CD4-positive, alpha-beta memory T cell (primary cell): ENCODE measurements at places on chromosomes 2 and 18.

- H3K4me3 ChIP-seq, result no peak overlapping the region
- H3K4me1 ChIP-seq, result no peaks in the 10 kb centered on the region
- no peaks in the 10 kb centered on the region for H3K36me3 ChIP-seq
- H3K27ac ChIP-seq, result no peak overlapping the region
These were observed 8.1 kb downstream of the PRLH start for GRCh38 chr2:237574467-237574866.

- DNase-seq, result no peak
- no peaks in the 10 kb centered on the region for H3K36me3 ChIP-seq
- H3K4me3 ChIP-seq, result no peak overlapping the region
- H3K4me1 ChIP-seq, result no peaks in the 10 kb centered on the region
These were observed 948.2 kb upstream of the FAM98A start for GRCh38 chr2:34547340-34547739.

DNA sequence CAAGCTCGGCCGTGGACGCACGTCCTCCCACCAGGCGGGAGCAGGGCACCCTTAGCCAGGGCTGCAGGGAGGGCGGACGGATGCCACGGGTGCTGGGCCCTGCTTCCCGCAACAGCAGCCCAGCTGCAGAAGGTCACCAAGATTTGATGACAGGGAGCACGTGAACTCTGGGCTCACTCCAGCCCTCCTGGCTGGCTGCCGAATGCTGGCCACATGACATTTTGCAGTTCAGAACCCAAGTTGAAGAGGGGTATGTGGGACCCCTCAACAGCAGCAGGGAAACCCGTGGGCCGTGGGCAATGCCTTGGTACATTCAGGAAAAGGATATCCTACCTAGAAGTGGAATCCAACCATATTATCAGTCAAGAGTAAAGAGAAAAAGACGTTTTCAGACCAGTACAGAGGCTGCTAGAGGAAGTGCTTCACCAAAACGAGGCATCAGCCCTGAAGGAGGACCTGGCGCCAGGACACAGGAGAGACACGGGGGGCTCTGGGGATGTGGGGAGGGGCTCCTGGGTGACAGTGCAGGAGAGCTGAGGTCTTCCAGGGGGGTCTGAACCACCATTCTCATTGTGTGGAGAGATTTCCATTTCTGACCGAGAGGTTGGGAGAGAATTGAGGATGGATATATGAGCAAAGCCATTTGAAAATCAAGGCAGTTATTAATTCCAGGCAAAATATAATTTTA lies 107.4 kb upstream of the CTDP1 start:
- H3K4me3 ChIP-seq, result no peak overlapping the region
- no peaks in the 10 kb centered on the region for H3K36me3 ChIP-seq
- peaks cover 5% of the 10 kb centered on the region for H3K4me1 ChIP-seq
- H3K27ac ChIP-seq, result no peak overlapping the region

DNA sequence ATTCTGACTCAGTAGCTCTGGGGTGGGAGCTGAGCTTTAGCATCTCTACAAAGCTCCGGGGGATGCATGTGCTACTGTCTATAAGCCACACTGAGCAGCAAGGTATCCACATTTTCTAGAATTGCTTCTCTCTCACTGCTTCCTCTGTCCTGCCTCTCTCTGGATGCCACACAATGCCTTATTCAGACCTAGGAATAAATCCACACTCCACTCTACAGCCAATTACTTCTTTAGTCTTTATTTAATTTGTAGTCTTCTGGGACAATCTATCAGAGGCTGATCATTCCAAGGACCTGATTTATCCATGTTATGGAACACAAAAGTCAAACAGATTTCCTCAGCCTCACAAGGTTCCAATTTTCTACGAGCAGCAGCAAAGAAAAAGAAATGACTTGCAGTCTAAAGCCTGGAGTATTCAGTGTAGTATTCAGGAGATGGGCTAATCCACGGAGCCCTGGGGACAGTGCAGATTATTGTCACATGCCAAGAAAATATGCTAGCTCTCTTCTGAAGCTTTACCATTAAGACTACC lies 4.4 kb downstream of the BCL2 start:
- no peak for DNase-seq
- H3K4me3 ChIP-seq, result peak overlapping the region; percentile 87
- H3K27me3 ChIP-seq, result no peaks in the 10 kb centered on the region
- H3K27ac ChIP-seq, result peak overlapping the region; percentile 40
- H3K4me1 ChIP-seq, result peaks cover 61% of the 10 kb centered on the region
- no peaks in the 10 kb centered on the region for H3K36me3 ChIP-seq

- H3K36me3 ChIP-seq, result no peaks in the 10 kb centered on the region
- no peak overlapping the region for H3K27ac ChIP-seq
- H3K4me1 ChIP-seq, result no peaks in the 10 kb centered on the region
- no peak overlapping the region for H3K4me3 ChIP-seq
- H3K27me3 ChIP-seq, result no peaks in the 10 kb centered on the region
- no peak for DNase-seq
These were observed 333.2 kb upstream of the UBE2E3 start for GRCh38 chr2:180647221-180647620.

DNA sequence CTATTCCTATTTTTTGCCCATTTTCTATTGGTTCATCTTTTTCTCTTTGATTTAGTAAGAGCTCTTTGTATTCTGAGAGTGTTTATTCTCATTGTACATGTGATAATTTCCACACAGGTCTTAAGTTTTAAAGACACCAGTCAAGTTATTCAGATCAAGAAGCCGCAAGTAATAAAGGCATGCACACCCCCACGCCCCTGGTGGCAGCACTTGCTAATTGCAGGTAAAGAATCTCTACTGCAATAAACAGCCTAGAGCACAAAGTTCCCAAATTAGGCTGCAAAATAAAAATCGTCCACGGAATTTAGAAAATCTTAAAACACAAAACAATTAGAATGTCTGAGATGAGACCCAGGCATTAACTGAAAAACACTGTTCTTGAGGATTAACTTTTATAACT lies 45.2 kb downstream of the ST3GAL5 start:
- peaks cover 31% of the 10 kb centered on the region for H3K36me3 ChIP-seq
- H3K4me1 ChIP-seq, result peaks cover 20% of the 10 kb centered on the region
- H3K4me3 ChIP-seq, result no peak overlapping the region
- no peak overlapping the region for H3K27ac ChIP-seq
- no peaks in the 10 kb centered on the region for H3K27me3 ChIP-seq
- no peak for DNase-seq

- H3K36me3 ChIP-seq, result no peaks in the 10 kb centered on the region
- no peak overlapping the region for H3K4me3 ChIP-seq
These were observed 133.7 kb upstream of the MEIS1 start for GRCh38 chr2:66301022-66301766.

DNA sequence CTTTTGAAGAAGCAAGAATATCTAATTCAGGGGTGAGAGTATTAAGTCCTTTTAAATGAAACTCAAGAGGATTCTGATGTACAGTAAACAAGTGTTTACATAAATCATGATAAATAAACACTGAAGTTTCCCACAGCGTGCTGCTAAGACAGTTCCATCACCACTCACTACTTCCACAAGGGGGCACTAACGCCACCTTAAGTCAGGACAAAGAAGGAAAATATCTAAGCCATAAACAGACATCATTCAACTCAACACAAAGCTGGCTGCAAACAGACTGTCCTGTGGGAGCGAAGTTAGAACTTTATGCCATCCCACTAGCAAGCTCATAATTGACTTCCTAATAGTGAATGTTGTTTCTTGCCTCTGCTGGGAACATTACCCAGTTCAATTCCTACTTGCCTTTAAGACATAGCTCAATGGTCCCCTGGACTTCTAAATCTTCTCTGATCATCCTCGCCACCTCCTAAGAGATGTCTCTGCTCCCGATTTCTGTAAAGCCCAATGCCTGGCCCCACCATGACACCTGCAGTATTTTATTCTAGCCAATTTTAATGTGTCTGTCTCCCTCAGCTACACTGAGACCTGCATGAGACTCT lies 36.5 kb downstream of the MRPL44 start:
- H3K27ac ChIP-seq, result no peak overlapping the region
- H3K4me3 ChIP-seq, result no peak overlapping the region
- H3K36me3 ChIP-seq, result no peaks in the 10 kb centered on the region

GRCh38 chr2:33033606-33034081 lies 86.9 kb downstream of the LTBP1 start:
- no peak overlapping the region for H3K4me3 ChIP-seq
- H3K4me1 ChIP-seq, result no peaks in the 10 kb centered on the region
- H3K27me3 ChIP-seq, result no peaks in the 10 kb centered on the region
- no peak overlapping the region for H3K27ac ChIP-seq
- no peak for DNase-seq
- H3K36me3 ChIP-seq, result no peaks in the 10 kb centered on the region

DNA sequence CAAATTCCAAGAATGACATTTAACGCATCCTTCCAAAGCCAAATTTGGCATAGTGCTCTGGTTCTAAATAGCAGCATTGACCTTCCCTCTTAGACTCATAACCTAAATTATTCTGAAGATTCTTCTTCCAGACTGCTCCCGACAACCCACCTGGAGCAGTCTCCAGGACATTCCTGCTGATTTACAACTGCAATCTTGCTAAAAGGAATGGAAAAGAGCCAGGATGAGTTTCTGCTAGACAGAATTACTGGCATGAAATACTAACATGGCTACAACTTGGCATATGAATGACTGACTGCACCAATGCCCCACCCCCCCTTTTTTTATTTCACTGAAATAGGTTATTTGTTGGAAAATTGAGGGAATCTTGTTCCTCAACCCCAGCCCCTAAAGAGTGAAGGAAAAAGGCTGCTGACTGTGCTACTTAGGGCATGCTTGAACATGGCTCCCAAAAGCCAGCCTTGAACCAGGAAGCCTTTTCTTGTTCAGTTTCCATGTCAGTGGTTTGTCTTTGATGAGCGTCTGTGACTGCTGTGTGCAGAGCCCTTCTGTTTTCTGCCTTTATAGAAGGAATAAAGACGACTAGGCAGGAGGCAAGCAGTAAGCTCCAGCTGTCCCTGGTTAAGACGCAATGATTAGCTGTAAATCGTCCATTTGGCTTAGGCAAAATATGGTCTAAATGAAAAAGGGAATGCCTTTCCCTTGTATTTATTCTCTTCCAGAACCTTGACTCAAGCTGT lies 47.4 kb upstream of the ITGB6 start:
- H3K4me3 ChIP-seq, result no peak overlapping the region
- no peaks in the 10 kb centered on the region for H3K36me3 ChIP-seq
- H3K27me3 ChIP-seq, result no peaks in the 10 kb centered on the region
- no peak for DNase-seq

- H3K4me1 ChIP-seq, result peaks cover 22% of the 10 kb centered on the region
- H3K4me3 ChIP-seq, result no peak overlapping the region
- H3K36me3 ChIP-seq, result no peaks in the 10 kb centered on the region
- no peak overlapping the region for H3K27ac ChIP-seq
- DNase-seq, result no peak
These were observed 104.6 kb downstream of the RTN4 start for GRCh38 chr2:54945391-54946219.

DNA sequence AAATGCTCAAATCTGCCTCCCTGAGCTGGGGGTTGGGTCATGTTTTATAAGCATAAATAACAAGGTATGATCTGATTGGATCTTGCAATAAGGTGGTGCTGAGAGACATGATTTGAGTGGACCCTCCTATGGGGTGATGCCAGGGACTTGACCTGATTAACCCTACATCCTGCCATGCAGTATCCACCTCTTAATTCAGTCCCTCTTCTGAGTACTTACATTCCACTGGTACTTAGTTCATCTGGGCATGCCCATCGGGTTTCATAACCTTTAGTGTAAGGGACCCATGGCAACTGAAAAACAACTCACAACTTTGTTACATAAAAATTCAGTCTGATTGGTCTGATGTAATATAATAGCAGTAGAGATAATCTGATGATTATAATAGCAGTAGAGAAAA lies 397.9 kb upstream of the HNMT start:
- H3K27me3 ChIP-seq, result no peaks in the 10 kb centered on the region
- no peaks in the 10 kb centered on the region for H3K36me3 ChIP-seq
- H3K4me1 ChIP-seq, result no peaks in the 10 kb centered on the region
- no peak overlapping the region for H3K4me3 ChIP-seq
- H3K27ac ChIP-seq, result no peak overlapping the region

- peak; percentile 22 for DNase-seq
- no peaks in the 10 kb centered on the region for H3K27me3 ChIP-seq
- H3K4me3 ChIP-seq, result no peak overlapping the region
- no peaks in the 10 kb centered on the region for H3K36me3 ChIP-seq
- no peaks in the 10 kb centered on the region for H3K4me1 ChIP-seq
These were observed 203.0 kb downstream of the SOCS6 start for GRCh38 chr18:70491734-70492348.

- H3K36me3 ChIP-seq, result no peaks in the 10 kb centered on the region
- peaks cover 19% of the 10 kb centered on the region for H3K4me1 ChIP-seq
- peak; percentile 26 for DNase-seq
- no peaks in the 10 kb centered on the region for H3K27me3 ChIP-seq
These were observed 27.9 kb upstream of the FHL2 start for GRCh38 chr2:105426626-105427292.

DNA sequence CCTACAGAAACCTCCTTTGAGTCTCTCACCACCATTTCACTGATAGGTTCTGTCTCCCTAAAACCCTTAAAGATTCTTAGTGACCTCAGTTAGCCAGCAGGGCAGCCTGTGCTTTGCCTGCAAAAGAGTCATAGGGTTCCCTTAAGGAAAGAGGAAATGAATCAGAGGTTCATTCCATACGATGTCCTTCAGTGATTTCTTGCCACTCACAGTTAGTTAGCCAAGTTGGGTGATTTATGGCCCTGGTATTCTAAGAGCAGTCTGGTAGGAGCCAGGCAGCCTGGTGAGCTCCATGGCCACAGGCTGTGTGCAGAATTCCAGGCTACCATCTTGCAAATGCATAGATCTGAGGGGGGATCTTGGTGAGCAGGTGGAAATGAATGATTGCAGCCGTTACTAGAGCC lies 18.7 kb upstream of the CCBE1 start:
- DNase-seq, result no peak
- no peaks in the 10 kb centered on the region for H3K36me3 ChIP-seq
- no peaks in the 10 kb centered on the region for H3K4me1 ChIP-seq
- no peak overlapping the region for H3K4me3 ChIP-seq

GRCh38 chr2:216652566-216652965 lies 19.3 kb downstream of the IGFBP2 start:
- H3K27me3 ChIP-seq, result no peaks in the 10 kb centered on the region
- H3K4me3 ChIP-seq, result no peak overlapping the region
- DNase-seq, result no peak
- no peak overlapping the region for H3K27ac ChIP-seq
- no peaks in the 10 kb centered on the region for H3K36me3 ChIP-seq

- H3K27ac ChIP-seq, result no peak overlapping the region
- H3K4me3 ChIP-seq, result no peak overlapping the region
- H3K4me1 ChIP-seq, result no peaks in the 10 kb centered on the region
These were observed 27.4 kb upstream of the SLC20A1 start for GRCh38 chr2:112618383-112618782.

- no peaks in the 10 kb centered on the region for H3K27me3 ChIP-seq
- no peaks in the 10 kb centered on the region for H3K4me1 ChIP-seq
- no peak for DNase-seq
- no peaks in the 10 kb centered on the region for H3K36me3 ChIP-seq
- H3K27ac ChIP-seq, result no peak overlapping the region
These were observed 250.0 kb downstream of the TCF4 start for GRCh38 chr18:55337908-55338521.
